ENCODE measurements at places on chromosomes 16 and 17. TPM values are rescaled to one million over a fixed set of nuclear protein-coding genes. Genes with fewer than 3 reads are reported as not detected.

Gene LLGL2
- polyA plus RNA-seq: 58.7 TPM

Gene DECR2
- 21.1 TPM for polyA plus RNA-seq

Gene CACNA1H
- 22.5 TPM for polyA plus RNA-seq

Gene KRT31
- polyA plus RNA-seq: 0.08 TPM

Gene CLEC19A
- polyA plus RNA-seq: 0.08 TPM

Gene TEDC2
- polyA plus RNA-seq: 10.0 TPM

GRCh38 chr16:27529962-27530361, 19.8 kb downstream of the GTF3C1 start:
- no peak for DNase-seq

DNA sequence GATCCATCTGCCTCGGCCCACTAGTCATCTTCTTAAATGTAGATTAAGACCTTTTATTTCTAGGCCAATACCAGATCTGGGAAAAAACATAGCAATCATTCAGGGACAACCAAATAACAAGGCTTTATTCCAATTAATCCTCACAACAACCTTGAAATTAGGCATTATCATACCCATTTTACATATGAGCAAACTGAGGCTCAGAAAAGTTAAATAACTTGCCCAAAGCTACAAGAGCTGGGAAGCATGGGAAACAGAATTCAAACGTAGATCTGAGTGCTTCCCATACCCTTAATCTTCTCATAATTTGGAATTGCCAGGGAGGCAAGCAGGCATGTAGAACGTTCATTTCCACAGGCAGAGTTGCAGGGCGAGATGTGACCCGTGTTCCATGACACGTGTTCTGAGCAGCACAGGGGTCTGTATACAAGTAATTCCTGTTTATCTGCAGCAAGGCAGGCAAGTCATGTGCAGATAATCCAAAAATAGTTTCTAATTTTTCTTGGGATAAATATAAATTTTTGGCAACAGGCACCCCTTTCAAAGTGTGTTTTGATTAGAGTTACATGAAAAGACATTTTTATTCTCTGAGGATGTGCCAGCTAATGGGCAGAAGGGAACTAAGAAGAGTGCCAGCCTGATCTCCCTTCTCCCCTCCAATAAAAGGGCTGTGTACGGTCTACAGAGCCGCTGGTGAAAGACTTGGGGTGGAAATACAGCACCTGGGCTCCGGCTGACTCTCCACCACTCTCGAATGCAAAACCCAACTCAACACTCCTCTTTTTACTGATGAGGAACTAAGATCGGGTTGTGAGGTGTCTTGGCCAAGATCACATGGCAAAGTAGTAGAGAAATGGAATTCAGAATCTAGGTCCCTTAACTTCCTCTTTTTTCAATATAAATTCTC, 27.7 kb upstream of the MYOCD start:
- no peak for DNase-seq

DNA sequence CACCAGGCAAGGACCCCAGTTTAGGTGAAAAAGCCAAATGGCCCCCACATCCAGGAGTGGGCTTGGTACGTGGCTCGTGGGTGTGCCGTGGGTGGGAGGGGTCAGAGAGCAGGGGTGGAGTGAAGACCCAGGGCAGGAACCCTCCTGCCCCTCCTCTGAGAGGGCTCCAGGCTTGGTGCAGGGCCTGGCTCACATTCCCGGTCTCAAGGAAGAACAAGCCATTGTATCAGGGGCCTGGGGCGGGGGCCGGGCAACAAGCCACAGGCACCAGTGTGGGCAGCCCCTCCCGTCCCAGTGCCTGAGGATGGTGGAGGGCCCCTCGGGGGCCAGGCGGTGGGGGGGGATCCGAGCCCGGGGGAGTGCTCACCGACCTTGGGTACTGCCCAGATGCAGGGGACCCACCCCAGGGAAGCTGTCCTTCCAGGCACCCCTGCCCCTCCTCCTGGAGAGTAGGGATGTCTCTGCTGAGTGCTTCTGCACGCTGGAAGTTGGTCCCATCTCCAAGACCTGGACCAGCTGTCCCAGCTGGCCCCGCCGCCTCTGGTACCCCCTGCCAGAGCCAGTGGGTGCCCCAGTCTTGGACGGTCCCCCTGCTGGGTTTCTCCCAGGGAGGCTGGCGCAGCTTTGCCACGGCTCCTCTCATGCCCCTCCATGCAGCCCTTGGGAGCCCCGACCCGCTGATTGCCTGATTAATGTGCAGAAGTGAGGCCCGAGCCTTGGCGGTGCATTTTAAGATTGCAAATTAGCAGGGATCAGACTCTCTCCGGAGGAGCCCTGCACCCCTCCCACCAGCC, 83.7 kb downstream of the RTN4RL1 start:
- no peak for DNase-seq

DNA sequence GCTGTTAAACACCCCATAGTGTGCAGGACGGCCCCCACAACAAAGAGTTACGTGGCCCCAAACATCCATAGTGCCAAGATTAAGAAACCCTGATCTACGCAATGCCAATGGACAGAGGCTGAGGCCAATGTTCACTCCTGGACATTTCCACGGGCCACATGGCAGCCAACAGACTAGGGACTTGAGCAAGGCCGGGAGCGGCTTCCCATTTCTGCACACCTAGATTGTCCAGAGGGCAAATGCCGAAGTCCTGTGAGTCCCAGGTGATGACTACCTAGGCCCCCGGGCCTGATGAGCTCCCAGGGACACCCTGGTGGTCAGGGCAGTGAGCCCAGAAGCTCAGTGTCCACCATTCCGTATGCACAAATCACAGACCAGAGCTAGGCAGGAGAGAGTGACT, 95.5 kb downstream of the AMFR start:
- DNase-seq: no peak

- no peak for DNase-seq
These were observed at the start of gene RAB26 for GRCh38 chr16:2147981-2148671. TSS of gene RAB26 (plus strand) at chr16:2148625. CDS start at chr16:2148784, 159 bp downstream.

DNA sequence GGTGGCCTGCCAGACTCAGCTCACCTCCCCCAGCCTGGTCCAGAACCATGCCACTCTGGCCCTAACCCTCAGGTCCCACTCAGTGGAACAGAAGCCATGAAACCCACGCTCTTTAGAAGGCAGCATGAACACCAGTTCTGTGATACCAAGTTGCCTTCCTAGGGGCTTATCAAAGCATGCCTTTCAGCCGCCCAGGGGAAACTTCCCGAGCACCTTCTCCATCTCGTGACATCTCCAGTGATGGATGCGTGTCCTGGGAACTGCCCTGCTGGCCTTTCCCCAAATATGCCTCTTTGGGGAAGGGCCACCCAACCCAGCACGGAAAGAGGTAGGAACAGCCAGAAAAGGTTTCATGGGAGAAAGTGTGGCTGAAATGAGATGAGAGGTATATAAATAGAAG, 8.3 kb downstream of the CCDC42 start:
- DNase-seq: no peak

DNA sequence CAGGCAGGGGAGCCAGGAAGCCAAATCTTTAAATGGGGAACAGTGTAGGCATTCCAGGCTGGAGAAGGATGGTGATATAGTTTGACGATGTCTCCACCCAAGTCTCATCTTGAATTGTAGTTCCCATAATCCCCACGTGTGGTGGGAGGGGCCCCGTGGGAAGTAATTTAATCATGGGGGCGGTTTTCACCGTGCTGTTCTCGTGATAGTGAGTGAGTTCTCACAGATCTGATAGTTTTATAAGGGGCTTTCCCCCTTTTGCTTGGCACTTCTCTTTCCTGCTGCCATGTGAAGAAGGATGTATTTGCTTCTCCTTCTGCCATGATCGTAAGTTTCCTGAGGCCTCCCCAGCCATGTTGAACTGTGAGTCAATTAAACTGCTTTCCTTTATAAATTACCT, 28.8 kb downstream of the GINS3 start:
- DNase-seq: no peak

GRCh38 chr17:55219459-55219858, 45.3 kb upstream of the HLF start:
- DNase-seq: no peak

- DNase-seq: no peak
These were observed 1108.0 kb downstream of the CDH11 start for GRCh38 chr16:64013856-64014255.

DNA sequence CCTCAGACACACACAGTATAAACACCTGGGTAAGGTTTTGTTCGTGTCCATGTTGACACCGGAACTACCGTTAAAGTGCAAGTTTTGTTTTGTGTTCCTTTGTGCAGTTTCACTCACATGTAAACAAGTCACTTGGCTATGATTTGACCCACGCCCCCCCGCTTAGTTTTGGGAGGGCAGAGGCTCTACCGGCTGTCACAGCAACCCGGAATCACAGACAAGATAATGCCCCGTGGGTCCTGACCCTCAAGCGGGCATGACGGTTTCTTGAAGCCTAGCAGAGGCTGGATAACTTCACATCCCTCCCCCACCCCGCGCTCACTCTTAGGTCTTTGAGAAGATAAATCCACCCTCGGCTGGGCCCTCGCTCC, 1.7 kb downstream of the RASD1 start:
- no peak for DNase-seq

DNA sequence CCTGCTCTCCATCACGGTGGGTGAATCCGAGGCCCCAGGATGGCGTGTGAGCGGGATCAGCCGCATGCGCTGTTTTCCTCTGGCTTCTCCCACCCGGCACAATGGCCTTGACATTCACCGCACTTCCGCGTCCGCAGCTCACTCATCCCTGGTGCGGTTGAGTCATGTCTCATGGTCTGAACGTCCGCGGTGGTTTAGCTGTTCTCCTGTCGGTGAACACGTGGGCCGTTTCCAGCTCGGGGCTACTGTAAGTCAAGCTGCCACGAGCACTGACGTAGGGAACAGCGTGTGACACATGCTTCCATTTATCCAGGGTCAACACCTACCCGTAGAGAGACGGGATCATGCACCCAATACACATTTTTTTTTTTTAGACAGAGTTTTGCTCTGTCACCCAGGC, 15.3 kb upstream of the CACNA1H start:
- DNase-seq: no peak
